NCI-H1436 (cell line): ENCODE measurements at places on chromosomes 4 and X.

DNA sequence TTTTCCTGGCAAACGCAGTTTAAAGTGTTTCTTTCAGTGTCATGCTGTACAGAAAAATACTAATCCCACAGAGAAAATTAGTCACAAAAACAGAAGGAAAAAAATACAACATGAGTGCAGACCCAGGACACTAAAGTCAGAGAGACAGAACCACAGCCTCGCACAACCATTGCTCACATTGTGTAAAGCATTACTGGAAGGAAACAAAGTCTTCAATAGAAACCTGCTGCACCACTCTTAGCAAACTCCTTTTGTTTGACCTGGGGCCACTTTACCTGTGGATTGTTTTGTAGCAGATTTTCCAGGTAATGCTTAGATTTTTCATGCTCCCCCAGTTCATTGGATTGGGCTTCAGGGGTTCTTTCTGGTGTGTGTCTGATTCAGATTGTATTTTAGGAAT, 131.8 kb upstream of the TMLHE start:
- no peak for DNase-seq

- DNase-seq: no peak
Observed at GRCh38 chr4:105197777-105198176, 51.1 kb downstream of the TET2 start.

GRCh38 chr4:122689972-122690371, 42.5 kb upstream of the BBS12 start:
- no peak for DNase-seq

DNA sequence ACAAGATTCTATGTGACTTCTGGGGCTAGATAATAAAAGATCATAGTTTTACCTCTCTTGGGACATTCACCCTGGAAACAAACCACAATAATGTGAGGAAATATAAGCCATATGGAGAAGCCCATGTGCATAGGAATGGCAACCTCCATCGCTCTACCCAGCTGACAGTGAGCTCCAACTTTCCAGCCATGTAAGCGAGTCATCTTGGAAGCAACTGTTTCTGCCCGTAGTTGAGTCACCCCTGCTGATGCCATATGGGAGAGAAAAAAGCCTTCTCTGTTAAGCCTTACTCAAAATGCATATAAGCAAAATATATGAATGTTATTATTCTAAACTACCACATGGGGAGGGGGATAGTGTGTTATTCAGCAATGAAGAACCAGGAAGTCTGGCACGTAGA, 31.4 kb upstream of the RELL1 start:
- no peak for DNase-seq

GRCh38 chr4:2830632-2831610, 12.7 kb upstream of the ADD1 start:
- DNase-seq: no peak

DNA sequence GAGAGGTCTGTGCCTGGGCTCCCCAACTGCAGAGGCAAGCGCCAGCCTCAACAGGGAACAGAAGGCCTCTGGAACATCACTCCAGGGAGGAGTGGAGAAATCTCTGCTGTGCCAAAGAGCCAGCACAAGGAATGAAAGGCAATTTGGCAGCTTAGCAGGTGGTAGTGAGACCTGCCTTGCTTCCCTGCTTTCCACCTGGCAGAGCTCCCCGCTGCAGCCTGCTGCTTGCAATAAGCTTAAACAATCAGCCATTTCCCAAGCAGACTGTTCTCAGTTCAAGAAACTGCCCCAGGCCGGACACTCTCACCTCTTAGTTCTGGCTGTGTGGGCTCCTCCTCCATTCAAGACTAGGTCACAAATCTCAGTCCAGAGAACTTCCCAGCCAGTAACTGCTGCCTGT, 370.6 kb downstream of the MAGEB5 start:
- DNase-seq: no peak
